ENCODE measurements at places on chromosomes 1 and 21. TPM values are rescaled to one million over a fixed set of nuclear protein-coding genes. Genes with fewer than 3 reads are reported as not detected.

The ITGB2 gene
- 248 TPM for total RNA-seq

The TMEM79 gene
- 3.5 TPM for total RNA-seq

The ELAVL4 gene
- total RNA-seq = not detected

The DCDC2B gene
- total RNA-seq = not detected

The SPRR2D gene
- not detected for total RNA-seq

The ZBTB21 gene
- 118 TPM for total RNA-seq

The PRR9 gene
- total RNA-seq = not detected

The GBP5 gene
- total RNA-seq = 122 TPM

The RORC gene
- total RNA-seq = 38.4 TPM

The GUCA2B gene
- total RNA-seq = not detected

The TSSK3 gene
- total RNA-seq = not detected

The STIL gene
- total RNA-seq = 1.2 TPM

The RNU1-1 gene
- total RNA-seq = 3,922 TPM

The ITLN2 gene
- not detected for total RNA-seq

The TMEM269 gene
- total RNA-seq = 0.42 TPM

The KRTAP13-4 gene
- total RNA-seq = not detected

The SELENBP1 gene
- not detected for total RNA-seq

The MYOG gene
- not detected for total RNA-seq

The DPH5 gene
- total RNA-seq = 28.8 TPM

The TAS1R1 gene
- not detected for total RNA-seq

The PDPN gene
- total RNA-seq = not detected

The PROK1 gene
- total RNA-seq = not detected

The PIK3CD gene
- total RNA-seq = 177 TPM

The ARHGAP29 gene
- total RNA-seq = 0.13 TPM

The UQCRHL gene
- 0.65 TPM for total RNA-seq

The KRTAP7-1 gene
- not detected for total RNA-seq

The FMO3 gene
- total RNA-seq = not detected

The CFHR4 gene
- not detected for total RNA-seq

The LAMC2 gene
- not detected for total RNA-seq

The MROH7 gene
- 0.37 TPM for total RNA-seq

The FCER1G gene
- 8.3 TPM for total RNA-seq

The SFN gene
- total RNA-seq = 1.3 TPM

The LRRC42 gene
- 7.4 TPM for total RNA-seq

The CLIC6 gene
- total RNA-seq = 0.10 TPM

The ACTA1 gene
- not detected for total RNA-seq

The FLVCR1 gene
- 11.2 TPM for total RNA-seq

The HPCA gene
- not detected for total RNA-seq

Measured in T-helper 17 cell (primary cell).